ENCODE measurements at places on chromosomes 6 and 20.

DNA sequence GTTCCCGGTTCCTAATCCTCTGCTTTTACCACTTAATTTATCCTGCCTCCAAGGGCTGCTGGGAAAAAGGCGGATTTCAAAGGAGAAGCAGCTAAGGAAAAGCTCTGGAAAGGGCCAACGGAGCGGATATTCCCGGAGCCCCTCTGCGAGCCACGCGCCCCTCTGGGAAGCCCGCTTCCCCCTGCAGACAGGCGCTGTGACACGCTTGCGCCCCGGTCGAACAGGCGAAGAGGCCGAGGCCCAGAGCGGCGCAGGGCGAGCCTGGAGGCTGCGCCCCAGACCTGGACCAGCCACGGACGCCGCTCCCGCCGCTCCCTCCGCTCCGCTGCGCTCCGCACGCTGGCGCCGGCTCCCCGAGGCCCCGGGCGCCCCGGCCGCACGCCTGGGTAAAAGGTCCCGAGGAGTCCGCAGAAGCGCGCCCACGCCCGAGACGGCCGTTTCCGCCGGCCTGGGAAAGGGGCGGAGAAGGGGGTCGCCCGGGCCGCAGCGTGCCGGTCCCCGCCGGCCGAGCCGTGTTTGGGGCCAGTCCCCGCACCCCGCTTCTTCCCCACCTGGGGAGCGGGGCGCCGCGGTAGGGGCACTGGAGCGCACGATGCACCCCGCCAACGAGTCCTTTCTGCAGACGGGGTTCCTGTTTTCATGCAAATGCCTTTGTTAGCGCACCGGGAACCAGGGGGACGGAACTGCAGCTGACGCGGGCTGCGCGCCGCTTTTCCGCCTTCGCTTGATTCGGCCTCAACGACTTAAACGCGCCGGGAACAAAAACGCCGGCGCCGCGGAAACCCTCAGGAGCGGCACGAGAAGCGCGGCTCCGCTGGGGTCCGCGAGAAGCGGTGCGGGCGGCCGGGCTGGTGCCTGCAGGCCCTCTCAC is 91.9 kb upstream of the SIRPA start:
- DNase-seq = peak; percentile 14

- no peak for DNase-seq
Measured at GRCh38 chr20:51076786-51077685, 54.1 kb upstream of the KCNG1 start.

GRCh38 chr6:138517635-138518034 is 18.3 kb upstream of the NHSL1 start:
- DNase-seq = peak; percentile 53

- no peak for DNase-seq
Measured at GRCh38 chr6:135410856-135411255, 86.7 kb downstream of the AHI1 start.

- no peak for DNase-seq
Measured at GRCh38 chr6:64221776-64222175, 586.2 kb downstream of the PHF3 start.

DNA sequence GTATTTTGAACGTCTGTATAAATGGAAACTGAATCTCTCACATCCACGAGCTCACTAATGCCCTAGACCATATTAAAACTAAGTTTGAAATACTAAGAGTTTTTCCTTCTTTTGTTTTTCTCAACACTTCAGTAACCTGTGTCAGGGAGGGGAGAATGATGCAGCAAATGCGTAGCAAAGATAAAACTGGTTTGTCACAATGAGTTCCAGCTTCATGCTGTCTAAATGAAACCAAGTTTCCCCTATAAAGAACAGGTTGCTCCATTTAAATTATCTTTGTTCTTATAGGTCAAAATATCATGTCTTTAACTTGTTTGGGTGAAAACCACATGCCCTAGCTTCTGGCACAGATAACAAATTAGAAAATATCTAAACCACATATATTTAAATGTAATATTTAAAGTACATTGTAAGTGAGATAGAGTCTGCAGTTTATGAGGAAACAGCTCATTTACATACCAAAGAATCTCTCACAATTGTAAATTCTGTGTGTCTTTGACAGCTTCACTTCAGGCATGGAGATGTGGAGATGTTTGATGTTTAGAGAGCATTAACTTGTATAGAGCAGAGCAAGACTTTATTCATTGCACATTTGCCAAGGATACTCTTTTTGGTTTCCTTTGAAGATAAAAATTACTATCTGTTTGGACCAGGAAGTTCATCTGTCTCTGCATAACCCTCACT is 7.3 kb downstream of the TRDN start:
- no peak for DNase-seq

GRCh38 chr6:108734271-108734922 is 113.8 kb upstream of the ARMC2 start:
- no peak for DNase-seq

GRCh38 chr6:7172649-7173048 is 64.9 kb downstream of the RREB1 start:
- DNase-seq = no peak

DNA sequence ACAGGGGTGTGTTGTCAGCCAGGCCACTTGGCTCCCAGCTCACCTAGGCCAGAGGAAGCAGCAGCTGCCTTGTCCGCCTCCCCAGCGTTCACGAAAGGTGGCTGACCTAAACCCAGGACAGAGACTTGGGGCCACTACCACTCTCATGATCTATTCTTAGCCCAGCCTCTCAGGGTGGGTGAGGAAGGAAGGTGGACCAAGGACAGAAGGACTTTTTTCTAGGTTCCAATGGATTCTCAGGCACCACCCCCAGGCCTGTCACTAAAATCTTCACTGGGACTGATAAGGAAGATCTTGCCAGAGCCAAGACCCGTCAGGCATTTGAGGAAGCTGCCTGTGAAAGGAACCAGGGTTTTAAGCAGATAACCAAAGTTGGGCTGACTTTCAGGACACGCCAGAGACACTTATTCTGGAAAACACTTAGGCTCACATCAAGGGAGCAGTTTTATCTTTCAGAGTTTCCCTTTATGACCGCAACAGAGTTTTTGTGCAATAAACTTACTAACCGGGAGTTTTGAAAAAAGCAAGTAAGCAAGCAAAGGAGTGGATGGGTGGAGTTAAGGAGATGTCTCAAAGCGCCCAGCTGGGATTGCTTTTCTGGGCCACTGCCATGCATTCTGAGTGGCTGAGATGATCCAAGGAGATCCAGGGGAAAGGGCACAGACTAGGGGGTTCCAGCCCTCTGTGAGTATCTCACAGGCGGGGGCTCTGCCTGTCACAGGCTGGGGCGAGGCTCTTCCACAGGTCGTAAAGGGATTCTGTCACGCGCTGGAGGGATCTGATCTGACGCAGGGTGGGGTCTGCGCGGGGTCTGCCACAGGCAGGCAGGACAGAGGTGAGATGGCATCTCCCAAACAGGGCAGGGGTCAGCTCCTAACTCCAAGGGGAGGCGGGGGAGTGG is 989 bp downstream of the FITM2 start:
- no peak for DNase-seq

GRCh38 chr20:8714206-8714605 is 354.7 kb upstream of the PLCB4 start:
- DNase-seq = no peak

DNA sequence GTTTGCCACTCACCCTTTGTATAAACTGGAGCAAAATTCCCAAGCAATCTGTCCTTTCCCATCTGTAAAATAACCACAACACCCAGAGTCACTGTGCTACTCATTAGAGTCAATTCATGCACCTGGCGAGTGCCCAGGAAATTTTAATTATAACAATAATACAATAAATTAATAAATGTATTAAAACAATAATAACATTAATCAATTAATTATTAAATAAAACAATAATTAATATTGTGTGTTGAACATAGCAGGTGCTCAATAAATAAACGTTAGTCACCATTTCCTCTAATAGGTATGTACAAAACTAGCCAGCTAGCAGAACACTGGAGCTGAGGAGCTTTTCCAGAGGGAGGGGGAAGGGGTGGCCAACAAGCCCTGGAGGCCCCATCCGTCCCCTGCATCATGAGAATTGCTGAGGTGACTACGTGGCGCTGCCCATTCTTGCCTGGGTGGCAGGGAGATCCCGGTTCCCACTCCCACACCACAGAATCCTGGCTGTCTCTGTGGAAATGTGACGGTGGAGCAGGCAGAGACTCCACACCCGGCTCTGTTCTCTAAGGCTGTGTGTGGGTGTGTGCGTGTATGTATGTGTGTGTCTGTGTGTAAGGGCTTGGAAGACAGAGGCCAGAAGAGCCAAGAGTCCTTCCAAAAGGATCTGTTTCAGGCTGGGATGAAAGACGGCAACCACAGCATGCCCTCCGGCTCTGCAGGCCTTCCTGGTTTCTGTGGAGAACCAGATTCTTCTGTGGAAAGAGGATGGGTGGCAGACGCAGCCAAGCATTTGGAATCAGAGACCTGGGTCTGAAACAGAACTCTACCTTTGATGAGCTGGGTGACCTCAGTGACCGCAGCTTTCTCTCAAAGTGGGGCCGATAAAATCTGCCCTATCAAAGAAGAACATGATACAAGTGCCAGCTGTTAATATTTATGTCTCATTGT is 18.8 kb upstream of the EZR start:
- no peak for DNase-seq

GRCh38 chr6:40165036-40165709 is 230.9 kb upstream of the MOCS1 start:
- DNase-seq = no peak

GRCh38 chr6:30490026-30490876 is 942 bp downstream of the HLA-E start:
- peak; percentile 87 for DNase-seq

DNA sequence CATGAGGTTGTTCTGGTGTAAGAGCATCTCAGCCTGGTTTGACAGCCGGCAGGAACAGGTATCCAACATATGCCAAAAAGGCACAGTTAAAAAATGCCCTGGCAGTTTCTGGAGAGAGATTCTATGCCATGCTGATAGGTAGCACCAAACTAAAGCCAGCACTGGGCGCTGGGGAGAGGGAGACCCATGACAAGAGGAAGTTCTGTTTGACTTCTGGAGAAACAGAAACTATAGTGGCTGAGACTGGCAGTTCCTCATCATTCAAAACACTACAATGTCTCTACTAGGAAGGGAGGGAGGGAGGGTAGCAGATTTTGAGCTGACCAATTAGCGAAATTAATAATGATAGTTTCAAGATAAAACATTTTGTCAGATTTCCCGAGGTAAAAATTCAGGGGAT is 174.1 kb downstream of the ADAT2 start:
- DNase-seq = no peak

DNA sequence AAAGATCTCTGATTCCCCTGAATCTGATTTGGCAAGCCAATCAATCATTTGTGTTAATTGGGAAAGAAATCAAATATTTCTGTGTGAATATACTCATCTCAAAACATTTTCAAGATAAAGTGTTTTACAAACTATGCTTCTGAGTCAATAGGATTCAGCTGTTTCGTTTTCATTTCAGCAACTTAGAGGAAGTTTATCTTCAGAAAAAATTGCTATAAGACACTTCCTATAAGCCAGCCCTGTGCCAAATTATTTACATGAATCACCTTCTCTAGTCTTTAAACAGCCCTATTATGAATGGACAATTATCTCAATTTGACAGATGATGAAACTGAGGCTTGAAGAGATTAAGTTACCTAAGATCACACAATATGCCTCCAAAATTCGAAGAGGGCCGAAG is 10.9 kb downstream of the DEFB129 start:
- DNase-seq = no peak

GRCh38 chr6:35487658-35488516 is 9.0 kb downstream of the TEAD3 start:
- no peak for DNase-seq

GRCh38 chr20:36306553-36307411 is 643 bp downstream of the DLGAP4 start:
- DNase-seq = no peak

DNA sequence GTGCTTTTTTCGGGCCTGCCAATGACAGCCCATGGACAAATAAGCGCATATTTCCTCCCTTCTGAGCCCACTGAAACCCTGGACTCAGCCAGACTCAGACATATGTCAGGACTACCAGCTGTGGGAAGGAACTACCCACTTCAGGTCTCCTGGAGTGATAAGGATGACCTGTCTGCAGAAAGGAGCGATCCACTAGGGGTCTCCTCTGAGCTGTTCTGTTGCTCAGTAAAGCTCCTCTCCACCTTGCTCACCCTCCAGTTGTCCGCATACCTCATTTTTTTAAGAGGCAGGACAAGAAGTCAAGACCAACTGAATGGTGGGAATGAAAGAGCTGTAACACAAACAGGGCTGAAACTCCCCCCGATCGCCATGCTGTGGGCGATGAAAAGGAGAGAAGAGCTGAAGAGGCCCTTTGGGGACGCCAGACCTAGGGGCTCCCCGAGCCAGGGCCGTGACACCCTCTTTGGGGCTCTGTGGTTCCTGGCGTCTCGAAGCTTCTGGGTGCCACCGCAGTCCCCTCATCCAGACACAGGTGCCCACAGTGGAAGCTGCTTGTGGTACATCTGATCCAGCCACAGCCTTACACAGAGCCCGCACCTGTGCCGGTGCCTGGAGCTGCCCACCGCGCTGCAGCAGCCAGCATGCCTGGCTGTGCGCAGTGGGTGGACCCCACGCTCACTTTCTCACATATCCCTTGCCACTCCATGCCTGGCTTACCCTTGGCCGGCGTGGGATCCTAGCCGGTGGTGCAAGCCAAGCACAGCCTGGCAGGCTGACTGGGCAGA is 68.8 kb downstream of the EYS start:
- no peak for DNase-seq

GRCh38 chr6:10521104-10521808 is at the start of gene GCNT2:
TSS of gene GCNT2 (plus strand) at chr6:10521351. CDS start at chr6:10528912, 7,561 bp downstream.
- no peak for DNase-seq

DNA sequence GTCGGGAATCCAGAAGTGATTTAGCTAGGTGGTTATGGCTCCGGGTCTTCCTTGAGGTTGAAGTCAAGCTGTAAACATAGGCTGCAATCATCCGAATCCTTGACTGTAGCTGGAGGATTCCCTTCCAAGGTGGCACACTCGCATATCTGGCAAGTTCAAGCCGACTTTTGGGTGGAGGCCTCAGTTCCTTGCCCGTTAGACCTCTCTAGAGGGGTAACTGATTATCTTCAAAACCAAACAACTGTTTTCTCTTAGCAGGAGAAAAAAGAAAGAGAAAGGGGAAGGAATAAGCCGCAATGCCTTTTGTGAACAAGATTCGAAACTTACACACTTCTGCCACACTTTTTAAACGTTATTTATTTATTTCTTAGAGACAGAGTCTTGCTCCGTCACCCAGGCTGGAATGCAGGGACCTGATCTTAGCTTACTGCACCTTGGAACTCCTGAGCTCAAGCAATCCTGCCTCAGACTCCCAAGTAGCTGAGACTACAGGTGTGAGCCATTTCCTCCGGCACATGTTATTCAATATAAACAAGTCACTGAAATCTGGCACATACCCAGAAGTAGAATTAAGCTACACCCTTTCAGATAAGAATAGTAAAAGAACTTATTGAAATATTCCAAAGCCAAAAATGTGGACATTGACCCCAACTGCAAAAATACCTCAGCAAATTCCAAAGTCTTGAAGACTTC is 76.3 kb downstream of the HFE start:
- DNase-seq = no peak

- no peak for DNase-seq
Measured at GRCh38 chr20:20489054-20489453, 121.2 kb downstream of the INSM1 start.
